ENCODE measurements at places on chromosomes 12 and 14.
A peak's percentile ranks its signal among the peaks of the same experiment; 100 is the strongest.

- no peak for DNase-seq
Measured at GRCh38 chr12:98151105-98151590, 364.2 kb upstream of the TMPO start.

GRCh38 chr12:62533755-62534107 lies 67.1 kb downstream of the MON2 start:
- no peak for DNase-seq

DNA sequence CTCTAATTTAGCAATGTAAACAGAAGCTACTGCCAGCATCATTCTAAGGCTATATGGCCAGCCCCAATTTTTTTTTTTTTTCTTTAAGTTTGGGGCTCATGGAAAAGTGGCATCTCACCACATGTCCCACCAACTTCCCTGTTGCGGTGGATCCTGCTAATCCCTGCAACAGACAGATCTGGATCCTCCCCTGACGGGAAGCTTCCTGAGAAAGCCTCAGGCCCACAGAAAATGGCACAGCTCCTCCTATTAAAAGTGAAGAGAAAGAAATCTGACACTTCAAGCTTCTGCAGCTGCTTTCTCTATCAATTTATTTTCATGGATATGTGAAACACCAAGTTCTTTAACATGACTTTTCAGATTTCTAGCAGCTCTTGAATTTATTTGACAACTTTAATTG lies 433.8 kb upstream of the DCN start:
- DNase-seq, result no peak

GRCh38 chr12:76193961-76194360 lies 109.5 kb upstream of the NAP1L1 start:
- no peak for DNase-seq

GRCh38 chr14:84850595-84850994 lies 679.3 kb upstream of the FLRT2 start:
- DNase-seq, result no peak

GRCh38 chr12:69115951-69116350 lies 123.4 kb upstream of the CPSF6 start:
- DNase-seq, result no peak

DNA sequence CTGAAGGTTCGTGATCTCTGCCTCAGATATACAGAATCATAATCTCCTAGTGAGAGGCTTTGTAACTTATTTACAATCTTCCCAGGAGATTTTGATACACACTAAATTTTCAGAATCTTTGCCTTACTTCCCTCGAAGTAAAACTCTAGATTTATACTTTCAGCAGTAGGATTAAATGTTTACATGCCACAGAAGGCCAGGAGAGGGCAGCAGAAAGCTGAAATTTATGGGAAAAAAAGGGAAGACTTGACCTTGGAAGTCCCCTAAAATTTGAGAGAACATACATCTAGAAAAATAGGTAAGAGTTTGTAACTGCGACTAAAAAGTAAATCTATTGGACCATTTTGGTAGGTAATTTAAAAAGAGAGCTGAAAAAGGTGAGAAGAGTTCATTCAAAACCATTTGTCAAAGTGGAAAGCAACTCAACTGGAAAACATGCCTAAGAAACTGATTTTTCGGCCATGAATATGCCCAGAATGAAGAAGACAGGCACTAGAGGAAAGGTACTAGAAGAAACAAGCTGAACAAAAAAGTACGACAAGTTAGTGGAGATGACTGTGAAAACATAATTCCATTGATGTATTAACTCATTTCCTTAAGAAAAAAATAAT lies 242.0 kb upstream of the MDGA2 start:
- no peak for DNase-seq

DNA sequence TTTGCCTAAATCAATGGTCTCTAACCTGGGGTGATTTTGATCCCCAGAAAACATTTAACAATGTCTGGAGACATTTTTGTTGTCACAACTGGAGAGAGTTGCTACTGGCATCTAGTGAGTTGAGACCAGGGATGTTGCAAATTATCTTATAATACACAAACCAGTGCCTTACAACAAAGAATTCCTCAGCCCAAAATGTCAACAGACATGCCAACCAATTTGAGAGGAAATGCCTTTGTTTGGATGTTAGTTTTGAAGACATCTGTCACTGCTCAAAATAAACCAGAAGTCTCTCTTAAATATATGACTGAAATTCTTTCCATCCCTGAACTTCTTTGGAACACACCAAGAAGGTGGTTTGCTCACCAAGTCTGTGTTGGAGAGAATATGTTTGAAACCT lies 336.9 kb upstream of the ATP2B1 start:
- no peak for DNase-seq

DNA sequence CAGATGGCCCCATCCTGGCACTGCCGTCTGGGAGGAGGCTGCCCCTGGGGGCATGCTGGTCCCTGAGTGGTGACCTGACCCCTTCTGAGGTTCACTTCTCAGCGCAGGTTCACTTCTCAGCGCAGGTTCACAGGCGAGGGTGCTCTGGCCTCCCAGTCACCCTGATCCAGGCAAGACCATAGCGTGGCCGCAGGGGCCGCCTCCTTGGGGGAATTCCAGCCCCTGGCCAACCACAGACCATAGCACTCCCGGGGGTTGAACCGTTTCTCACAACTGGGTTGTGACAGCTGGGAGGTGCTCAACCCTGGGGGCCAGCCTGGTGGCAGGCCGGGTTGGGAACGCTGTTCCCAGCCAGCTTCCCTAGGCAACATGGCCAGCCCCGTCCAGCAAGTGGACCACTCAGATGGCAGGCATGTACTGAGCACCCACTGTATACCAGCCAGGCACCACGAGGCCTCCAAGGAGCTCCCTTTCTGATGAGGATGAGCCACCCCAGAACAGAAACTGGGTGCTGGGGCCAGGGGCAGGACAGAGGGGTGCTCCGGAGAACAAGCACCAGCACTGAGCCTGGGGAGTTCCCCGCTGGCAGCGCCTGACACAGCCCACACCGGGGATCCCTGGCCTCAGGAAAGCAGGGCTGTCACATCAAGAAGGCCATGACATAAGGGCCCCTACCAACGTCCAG lies 28.3 kb upstream of the ZFP36L1 start:
- DNase-seq, result no peak

- DNase-seq, result no peak
Measured at GRCh38 chr12:1660304-1661187, 30.3 kb upstream of the ADIPOR2 start.

DNA sequence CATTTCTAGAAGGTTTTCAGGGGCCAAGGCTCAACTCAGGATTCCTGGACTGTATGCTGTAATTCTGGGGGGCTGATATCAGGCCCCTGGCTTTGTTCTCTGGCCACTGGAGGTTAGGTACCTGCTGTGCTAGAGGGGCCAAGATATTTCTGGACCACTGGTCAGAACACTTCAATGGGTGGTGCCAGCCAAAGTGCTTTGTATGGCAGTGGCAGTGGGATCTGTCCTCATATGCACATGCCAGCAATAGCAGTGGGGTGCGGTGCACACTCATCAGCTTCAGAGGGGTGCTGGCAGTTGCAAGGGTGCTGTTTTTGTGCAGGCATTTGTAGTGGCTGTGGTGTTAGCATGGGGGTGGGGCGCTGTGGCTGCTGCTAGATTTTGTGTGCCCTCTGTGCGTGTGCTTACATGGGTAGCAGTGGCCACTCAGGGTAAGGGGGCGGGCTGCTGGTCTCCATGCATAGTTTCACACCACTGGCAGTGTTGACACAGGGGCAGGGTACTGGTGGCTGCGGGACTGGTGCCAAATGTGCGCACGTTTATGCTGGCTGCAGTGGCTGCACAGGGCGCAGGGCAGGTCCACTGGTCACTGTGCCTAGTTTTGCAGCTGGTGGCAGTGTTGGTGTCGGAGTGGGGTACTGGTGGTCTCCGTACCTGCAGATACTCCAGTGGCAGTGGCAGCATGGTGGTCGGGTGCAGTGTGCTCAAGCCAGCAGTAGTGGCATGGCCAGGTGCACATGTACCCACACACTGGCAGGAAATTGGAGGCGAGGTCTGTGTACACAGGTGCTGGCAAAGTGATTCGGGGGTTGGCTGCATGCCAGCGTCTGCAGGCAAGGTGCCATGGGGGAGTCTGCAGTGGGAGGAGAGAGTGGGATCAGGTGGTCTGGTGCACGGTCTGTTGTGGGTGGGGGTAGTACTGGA lies 12.6 kb downstream of the NOPCHAP1 start:
- no peak for DNase-seq

GRCh38 chr12:121443911-121444841 lies 44.3 kb downstream of the RNF34 start:
- DNase-seq, result no peak

GRCh38 chr12:40819436-40820108 lies 127.3 kb downstream of the CNTN1 start:
- no peak for DNase-seq

DNA sequence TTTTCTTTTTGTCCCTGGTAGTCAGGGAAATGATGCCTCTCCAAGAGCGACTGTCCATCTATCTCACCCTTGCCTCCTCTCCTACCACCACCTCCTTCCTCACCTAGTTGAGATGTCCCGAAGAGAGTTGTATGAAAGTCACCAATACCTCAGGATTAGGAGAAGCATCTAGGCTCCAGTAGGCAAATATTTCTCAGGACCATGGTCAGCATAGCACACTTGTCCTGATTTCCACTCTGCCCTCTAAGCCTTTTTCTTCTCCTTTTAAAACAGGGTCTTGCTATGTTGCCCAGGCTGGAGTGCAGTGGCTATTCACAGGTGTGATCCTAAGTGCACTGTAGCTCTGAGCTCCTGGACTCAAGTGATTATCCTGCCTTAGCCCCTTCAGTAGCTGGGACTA lies 268.4 kb upstream of the PELI2 start:
- no peak for DNase-seq

DNA sequence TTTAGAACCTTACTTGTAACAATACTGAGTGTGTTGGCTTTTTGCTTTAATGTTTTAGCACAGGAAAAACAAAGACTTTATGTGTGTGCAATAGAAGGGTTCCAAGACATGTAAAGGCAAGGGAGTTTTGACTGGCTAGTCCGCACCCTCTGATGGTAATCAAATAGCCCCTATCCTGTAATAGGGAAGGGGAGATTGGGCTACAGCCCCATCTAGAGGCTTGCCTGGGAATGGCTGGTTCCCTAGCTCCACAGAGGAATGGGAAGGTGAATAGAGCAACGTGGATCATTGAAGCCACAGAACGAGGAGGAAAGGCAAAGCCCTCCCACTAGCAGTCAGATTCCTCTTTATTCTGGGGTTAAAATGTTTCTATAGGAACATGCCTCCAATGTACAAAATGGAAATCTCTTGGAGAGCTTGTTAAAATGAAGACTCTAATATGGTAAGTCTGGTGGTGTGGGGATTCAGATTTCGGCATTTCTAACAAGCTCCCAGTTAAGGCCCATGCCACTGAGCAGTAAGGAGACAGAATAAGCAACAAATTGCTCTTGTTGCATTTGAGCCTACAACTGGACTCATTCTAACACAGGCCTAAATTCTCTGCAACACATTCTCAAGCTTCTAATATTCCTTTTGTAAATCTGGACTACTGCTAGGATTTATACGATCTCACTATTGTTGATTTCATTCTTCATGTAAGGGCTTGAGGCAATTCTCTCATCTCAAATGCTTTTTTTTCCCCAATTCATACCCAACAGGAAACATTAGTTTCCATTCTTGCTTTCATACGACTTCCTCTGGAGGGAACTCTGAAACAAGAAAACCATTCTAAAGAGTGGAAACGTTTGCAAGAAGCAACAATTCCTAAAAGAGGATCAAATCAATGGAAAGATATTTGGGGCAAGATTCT lies 57.1 kb downstream of the NIN start:
- no peak for DNase-seq

DNA sequence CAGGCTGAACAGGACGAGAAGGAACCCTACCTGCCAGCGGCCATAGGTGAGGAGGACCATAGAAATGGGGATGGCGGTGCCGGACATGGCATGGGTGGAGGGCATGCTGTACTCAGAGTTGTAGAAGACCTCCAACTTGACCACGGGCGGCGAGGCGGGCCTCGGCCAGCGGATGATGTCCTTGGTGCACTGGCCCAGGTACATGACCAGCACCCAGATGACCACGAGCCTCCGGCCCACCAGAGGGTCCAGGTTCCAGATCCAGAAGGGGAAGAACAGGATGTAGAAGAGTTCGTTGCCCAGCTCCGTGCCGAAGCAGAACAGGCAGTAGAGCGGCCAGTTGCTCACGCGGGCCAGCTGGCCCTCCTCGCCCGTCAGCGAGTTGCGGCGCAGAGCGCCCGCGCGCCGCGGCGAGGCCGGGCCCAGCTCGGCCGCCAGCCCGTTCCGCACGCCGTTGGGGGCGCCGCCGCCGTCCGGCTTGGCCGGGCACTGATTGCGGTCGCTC lies 582 bp downstream of the SGPP1 start:
- DNase-seq, result peak; percentile 52

DNA sequence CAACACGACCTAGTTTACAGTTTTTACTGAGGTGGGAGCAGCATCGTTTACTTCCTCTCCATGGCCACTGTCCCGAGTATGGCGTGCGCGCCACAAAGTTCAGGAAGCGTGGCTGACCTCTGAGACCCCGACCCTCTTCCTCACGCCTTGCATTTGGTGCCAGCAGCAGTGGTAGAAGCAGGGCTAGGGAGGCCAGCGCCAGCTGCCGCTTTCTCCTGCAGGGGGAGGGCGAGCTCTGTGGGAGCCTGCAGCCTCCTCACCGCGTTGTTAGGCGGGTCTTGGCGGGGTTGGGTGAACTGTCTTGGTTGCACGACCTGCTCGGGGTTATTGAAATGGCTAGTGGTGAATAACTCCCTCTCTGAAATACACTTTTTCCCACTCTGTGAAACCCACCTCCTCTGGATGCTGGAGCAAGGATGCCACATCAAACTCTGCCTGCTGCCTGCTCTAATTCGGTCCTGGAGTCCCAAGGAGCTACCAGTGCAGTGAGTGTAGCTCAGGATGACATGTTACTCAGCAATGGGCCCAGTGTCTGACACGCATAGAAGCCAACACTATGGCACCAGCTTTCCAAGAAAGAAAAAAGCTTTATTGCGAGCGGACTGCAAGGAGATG lies 22.3 kb upstream of the TDRD9 start:
- DNase-seq, result no peak

Data from NK-92 treated with Interleukin-12 subunit alpha and Interleukin-12 subunit beta, amount 100 ng/mL, for 24 hours (cell line).